Peyer's patch (tissue), 4 donors: ENCODE measurements at places on chromosomes 2 and 18. TPM values are rescaled to one million over a fixed set of nuclear protein-coding genes. Genes with fewer than 3 reads are reported as not detected.

CCDC85A gene
- total RNA-seq, result 1.1 TPM

ALK gene
- 1.3 TPM for total RNA-seq

LPIN2 gene
- 29.7 TPM for total RNA-seq

DSG4 gene
- not detected for total RNA-seq

SF3B1 gene
- 313 TPM for total RNA-seq

TMEM17 gene
- total RNA-seq, result 1.8 TPM

UGT1A5 gene
- total RNA-seq, result 7.2 TPM

CRYGD gene
- not detected for total RNA-seq

TSGA10 gene
- 21.5 TPM for total RNA-seq

ARID5A gene
- 44.6 TPM for total RNA-seq

POTEJ gene
- total RNA-seq, result 1.7 TPM

PXDN gene
- 148 TPM for total RNA-seq

TEKT4 gene
- total RNA-seq, result not detected

MALL gene
- 40.4 TPM for total RNA-seq

CD207 gene
- total RNA-seq, result not detected

TOGARAM2 gene
- total RNA-seq, result 0.35 TPM

FBLN7 gene
- 1.5 TPM for total RNA-seq

PLEKHH2 gene
- total RNA-seq, result 3.3 TPM

CHST9 gene
- not detected for total RNA-seq

ALPG gene
- not detected for total RNA-seq

NDUFB3 gene
- total RNA-seq, result 58.6 TPM

GATA6 gene
- 118 TPM for total RNA-seq

C2orf66 gene
- not detected for total RNA-seq

SCN3A gene
- total RNA-seq, result 1.3 TPM

B3GNT7 gene
- total RNA-seq, result 105 TPM

GAREM2 gene
- 0.85 TPM for total RNA-seq

PTPRN gene
- total RNA-seq, result 2.3 TPM

OXER1 gene
- 8.2 TPM for total RNA-seq

COLEC12 gene
- 7.6 TPM for total RNA-seq

GKN1 gene
- total RNA-seq, result not detected

CYP1B1 gene
- 4.9 TPM for total RNA-seq

GPR45 gene
- not detected for total RNA-seq

BCL2 gene
- 22.5 TPM for total RNA-seq

RESP18 gene
- not detected for total RNA-seq

NGEF gene
- total RNA-seq, result 108 TPM

SCYGR4 gene
- total RNA-seq, result not detected

UXS1 gene
- total RNA-seq, result 30.8 TPM

MSTN gene
- not detected for total RNA-seq

GALNT5 gene
- 10.6 TPM for total RNA-seq

SH3RF3 gene
- total RNA-seq, result 5.0 TPM

FAM110C gene
- 5.0 TPM for total RNA-seq

FLACC1 gene
- total RNA-seq, result 3.3 TPM

NEU2 gene
- not detected for total RNA-seq

TLX2 gene
- total RNA-seq, result 1.7 TPM

IL1RN gene
- total RNA-seq, result not detected

RTP5 gene
- 0.54 TPM for total RNA-seq

PLEK gene
- total RNA-seq, result 4.8 TPM
